ENCODE measurements at places on chromosomes 16 and 17.

GRCh38 chr17:6437466-6437865, 2.5 kb upstream of the AIPL1 start:
- DNase-seq, result no peak

GRCh38 chr16:69532641-69533455, 32.9 kb upstream of the NFAT5 start:
- no peak for DNase-seq

GRCh38 chr17:5485270-5486205, at the start of gene DERL2:
TSS of gene DERL2 (minus strand) at chr17:5486178. CDS start at chr17:5486161, 17 bp downstream.
- no peak for DNase-seq

GRCh38 chr17:49318435-49318965, 43.5 kb downstream of the ZNF652 start:
- no peak for DNase-seq

GRCh38 chr16:56971768-56972043, 10.0 kb downstream of the CETP start:
- no peak for DNase-seq

DNA sequence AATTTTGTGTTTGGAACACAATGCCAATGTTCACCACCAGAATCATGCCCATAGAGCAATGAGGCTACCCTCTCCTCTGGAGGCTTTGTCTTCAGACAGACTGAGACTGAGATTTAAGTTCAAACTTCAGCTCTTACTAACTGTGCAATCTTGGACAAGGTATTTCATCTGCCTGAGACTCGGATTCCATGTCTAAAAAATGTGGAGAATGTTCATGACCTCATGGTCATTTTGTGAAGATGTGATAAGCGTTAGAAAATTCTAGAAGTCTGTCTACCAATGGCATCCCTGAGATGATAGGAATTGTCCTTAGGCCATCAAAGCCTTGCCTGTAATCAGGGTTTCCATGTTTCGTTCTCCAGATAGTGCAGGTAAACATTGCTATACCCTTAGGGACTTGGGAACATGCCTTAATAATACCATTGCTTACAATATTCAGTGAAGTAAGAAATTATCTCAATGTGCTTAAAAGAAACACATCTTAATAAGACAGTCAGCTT, 388.2 kb upstream of the MAF start:
- DNase-seq, result no peak

DNA sequence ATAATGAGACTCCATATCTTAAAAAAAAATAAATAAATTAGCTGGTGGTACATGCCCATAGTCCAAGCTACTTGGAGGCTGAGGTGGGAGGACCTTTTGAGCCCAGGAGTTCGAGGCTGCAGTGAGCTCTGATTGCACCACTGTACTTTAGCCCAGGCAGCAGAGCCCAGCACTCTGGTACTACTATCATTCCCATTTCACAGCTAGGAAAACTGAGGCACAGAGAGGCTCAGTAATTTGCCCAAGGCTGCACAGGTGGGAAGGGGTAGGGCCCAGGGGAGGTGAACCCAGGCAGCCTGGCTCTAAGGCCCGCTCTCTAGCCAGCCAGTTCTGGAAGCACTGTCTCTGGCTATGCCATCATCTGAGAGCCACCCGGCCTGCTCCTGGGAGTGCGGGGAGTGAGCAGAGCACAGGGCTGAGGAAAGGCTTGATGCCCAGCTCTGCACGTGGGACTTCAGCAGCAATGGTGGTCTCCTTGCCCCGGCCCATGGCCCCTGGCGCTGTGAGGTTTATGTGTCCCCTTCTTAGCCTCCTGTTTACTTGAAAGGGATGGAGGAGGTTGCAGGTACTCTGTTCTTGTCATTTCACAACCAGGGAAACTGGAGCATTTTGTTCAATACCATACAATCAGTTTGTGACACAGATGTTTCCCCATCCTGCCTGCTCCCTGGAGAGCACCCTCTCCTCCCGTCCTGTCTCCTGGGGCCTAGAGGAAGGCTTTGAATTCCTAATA, 222.3 kb downstream of the KATNIP start:
- DNase-seq, result no peak

DNA sequence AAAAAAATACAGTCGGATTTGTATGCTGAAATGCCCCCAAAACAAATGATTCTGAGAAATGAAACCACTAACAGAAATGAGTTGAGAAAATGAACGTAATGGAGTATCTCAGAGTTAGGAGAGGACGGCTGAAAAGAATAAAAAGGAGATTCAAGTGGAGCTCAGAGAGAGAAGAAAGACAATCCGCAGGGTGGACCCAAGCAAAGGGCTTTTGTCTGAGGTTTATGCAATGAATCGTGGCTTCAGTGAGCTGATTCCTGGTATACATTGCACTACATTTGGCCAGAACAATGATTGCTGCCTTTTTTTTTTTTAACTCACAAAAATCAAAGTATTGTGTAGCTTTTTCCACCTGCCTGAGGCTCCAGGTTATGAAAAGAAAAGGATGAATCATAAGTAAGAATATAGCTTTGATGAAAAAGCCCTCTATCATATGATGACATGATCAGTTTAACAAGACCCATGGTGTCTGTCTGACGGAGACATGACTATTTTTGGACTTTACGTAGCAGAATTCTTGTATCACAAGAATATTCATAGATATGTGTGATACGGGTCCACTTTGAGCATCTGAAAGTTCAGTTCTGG, 4.4 kb upstream of the MED9 start:
- DNase-seq, result no peak

- DNase-seq, result no peak
These were observed 100.4 kb downstream of the SNX11 start for GRCh38 chr17:48207776-48208544.

DNA sequence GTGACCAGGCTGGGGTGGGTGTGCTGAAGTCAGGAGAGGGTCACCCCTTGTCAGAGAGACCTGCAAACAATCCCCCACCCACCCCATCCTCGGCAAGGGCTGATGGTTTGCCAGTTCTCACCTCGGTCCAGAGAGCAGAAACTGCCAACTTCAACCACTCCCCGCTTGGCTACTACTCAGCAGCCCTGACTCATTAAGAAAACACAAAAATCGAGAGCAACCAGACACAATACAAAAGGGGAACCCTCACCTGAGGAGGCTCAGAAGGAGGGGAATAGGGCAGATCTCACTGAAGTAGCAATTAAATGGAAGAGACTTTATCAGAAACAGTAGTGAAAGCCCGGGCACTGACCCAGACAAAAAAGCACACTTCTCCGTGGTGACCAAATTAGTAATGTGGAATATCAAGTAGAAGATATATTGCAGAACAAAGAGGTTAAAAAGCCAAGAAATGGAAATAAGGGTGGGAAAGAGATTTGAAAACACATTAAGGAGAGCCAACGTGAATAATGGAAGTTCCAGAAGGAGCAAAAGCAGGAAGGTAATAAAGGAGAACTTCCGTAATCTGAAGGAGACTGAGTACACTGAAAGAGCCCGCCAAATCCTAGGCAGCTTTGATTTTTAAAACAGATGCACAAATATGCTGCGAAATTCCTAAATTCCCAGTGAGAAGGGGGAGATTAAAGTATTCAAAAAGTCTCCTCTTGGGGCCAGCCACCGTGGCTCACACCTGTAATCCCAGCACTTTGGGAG, 23.6 kb downstream of the CENPV start:
- DNase-seq, result no peak

DNA sequence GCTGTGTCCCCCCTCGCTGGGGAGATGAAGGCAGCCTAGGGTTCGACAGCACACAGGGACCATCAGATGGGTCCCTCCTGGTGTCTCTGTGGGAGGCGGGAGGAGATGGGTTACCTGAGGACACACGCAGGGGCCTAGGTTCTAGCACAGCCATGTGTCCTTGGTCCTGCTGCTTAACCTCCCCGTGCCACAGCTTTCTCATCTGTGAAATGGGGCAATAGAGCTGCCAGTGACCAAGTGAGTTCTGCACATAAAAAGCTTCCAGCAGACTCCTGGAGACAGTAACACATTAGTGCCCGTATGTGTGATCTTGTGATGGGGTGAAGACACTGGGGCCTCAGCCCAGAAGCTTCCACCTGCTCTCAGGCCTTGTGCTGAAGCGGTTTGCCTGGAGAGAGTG, 96.0 kb upstream of the GSE1 start:
- DNase-seq, result no peak

DNA sequence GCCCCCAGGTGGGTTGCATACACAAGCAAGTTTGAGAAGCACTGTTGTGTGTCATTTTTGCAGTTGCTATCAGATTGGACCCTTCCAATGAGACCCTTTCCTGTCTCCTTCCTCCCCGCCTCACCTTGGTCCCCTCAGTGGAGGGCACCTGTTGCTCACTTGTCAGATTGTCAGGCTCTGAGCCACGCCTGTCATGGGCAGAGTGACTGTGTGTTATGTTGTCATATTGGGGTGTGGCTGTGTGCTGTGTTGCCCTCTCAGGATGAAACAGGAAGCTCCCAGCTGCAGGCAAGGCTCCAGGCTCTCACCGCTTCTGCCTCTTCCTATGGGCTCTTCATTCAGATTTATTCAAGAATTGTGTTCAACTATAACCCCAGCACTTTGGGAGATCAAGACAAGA, 302.9 kb downstream of the CPPED1 start:
- DNase-seq, result no peak

DNA sequence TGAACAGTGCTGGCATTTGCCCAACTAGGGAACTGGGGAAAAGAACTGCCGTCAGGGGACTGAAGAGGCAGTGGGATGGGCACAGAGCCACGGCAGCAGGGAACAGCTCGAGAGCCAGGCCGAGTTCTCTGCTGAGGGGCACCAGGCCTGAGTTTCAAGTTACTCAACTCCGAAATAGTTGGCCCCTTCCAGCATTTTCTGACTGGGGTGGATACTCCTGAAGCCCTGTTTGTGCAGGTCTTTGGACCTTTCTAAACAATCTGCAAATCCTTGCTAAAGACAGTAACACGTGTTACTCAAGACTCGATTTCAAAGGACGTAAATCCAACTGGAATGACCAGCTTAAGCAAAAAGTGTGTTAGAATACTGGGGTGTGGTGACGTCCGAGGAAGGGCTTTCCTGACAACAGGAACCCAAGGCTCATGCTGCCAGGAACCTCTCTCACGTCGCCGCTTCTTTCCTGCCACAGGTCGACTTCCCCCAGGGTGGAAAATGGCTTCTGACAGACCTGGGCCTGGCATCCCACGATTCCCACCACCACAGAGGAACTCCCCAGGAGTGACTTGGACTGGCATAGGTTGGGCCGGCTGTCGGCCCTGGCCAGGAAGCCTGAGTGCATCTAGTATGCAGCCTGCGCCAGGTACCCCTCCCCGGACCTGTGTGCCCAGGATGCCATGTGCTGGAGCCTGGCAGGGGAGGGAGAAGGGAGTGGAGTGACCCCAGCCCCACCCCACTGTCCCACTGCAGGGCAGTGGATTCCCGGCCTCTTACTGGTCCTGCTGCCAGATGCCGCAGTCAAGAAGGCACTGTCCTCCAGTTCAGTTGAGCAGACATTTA, 71.9 kb downstream of the N4BP1 start:
- no peak for DNase-seq

- DNase-seq, result no peak
These were observed 389.4 kb downstream of the NPIPA8 start for GRCh38 chr16:17947165-17947564.

DNA sequence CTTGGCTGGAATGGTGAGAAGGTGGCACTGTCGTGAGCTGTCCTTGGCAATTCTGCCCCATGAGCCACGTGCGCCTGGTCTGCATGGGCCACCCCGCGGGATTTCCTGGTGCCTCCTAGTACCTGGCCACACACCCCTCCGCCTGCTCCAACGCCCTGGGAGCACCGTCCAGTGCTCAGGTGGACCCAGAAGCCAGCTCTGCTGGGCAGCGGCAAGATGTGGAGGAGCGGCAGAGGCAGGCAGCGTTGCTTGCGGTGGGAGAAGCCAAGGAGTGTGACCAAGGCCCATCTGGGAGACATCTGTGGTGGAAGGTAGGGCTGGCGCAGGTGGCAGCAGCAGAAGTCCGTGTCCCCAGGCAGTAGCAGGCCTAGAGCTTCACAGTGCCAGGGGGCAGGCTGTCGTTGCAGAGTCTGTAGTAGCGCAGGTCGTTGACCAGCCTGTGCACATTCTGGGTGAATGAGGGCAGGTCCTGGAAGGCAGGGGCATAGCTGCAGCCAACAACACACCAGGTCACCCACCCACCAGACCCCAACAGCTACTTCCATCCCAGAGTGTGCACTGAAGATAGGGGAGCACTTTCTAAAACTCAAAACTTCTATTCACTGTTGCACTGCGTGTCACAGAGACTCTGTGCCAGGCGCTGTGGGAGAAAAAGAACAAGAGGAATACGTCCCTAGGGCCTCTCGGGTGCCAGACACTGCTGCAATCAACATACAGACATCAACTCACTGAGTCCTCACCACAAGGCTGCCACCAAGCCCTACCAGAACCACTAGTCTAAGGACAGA, 34.9 kb upstream of the GSG1L start:
- DNase-seq, result peak; percentile 21

GRCh38 chr16:86740298-86740697, 161.9 kb downstream of the FOXL1 start:
- DNase-seq, result no peak

DNA sequence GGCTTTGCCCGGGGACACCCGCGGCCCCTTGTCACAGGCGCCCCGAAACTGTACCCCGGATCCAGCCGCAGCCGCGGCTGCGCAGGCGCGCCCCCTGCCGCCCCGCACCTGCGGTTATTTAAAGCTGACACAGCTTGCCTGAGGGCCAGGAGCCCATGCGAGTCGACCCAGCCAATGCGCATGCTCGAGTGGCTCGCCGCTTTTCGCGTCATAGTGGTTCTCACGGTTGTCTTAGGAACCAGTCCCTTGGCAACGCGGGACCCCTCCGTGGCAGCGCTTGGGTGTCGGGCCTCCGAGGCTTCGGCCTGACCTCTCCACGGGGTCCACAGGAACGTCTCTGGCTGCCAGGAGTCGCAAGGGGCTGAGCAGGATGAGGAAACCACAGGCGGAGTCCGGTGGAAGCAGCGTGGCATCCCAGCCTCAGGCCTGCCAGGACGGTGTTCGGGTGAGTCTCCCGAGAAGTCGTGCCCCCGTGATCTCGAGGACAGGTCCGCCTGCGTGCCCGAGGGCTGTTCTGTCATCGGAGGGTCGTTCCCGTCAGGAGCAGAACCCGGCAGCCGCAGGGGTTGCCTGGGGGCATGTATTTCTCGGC, 716.9 kb downstream of the KCNJ18 start:
- no peak for DNase-seq

DNA sequence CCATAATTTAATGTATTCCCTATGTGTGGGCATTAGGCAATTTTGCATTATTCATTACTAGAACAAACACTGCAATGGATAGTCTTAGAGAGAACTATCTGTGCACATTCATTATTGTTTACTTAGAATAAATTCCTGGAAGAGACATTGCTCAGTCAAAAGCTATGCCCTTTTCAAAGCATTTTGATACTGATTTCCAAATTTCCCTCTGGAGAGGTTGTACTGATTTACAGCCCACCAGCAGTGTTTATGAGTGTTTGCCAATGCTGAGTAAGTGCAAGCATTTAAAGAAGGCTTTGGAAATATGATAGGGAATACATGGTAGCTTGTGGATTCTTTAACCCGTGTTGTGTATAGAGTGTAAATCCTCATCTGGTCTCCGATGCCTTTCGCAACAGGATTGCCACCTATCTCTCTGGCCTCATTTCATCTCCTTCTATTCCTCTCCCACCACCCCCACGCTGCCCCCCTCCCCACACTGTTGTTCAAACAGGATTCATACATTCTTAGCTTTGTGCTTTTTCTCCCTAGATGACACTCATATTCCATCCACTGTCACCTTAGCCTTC, 33.4 kb upstream of the MMD start:
- DNase-seq, result no peak

GRCh38 chr17:20105539-20106280, 96.6 kb downstream of the SPECC1 start:
- no peak for DNase-seq

- DNase-seq, result no peak
These were observed 490.5 kb upstream of the CDH5 start for GRCh38 chr16:65876056-65876408.
